GM19239 (cell line): ENCODE measurements at places on chromosomes 2 and 18.
A peak's percentile ranks its signal among the peaks of the same experiment; 100 is the strongest.

- no peak for DNase-seq
These were observed 45.6 kb upstream of the NRP2 start for GRCh38 chr2:205636549-205637319.

- DNase-seq = no peak
These were observed 246.8 kb downstream of the RAD51AP2 start for GRCh38 chr2:17271416-17271815.

DNA sequence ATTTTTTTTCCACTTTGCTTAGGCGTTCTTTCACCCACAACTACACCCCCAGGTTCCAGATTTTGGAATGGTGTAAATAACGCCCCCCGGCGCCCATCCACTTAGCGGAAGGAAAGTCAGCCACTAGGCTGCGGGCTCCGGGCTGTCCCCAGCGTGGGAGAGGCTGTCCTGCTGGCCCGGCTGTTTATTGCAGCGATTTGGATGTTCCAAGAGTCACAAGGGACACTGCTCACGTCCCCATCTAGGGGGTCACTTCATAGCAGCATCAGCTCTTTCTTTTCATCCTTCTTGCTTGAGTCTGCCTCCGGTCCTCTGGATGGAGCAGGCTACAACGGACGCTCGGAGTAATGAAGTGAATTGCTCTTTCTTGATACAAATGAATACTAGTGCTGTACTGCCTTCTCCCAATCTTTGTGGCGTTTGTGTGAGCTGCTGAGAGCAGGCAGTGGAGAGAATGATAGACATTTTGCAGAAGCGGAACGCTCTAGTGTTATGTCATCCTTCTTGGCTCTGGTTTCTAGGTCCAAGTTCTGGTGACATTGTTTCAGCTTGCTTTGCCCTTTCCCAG is 50.7 kb upstream of the PAIP2B start:
- DNase-seq = no peak

DNA sequence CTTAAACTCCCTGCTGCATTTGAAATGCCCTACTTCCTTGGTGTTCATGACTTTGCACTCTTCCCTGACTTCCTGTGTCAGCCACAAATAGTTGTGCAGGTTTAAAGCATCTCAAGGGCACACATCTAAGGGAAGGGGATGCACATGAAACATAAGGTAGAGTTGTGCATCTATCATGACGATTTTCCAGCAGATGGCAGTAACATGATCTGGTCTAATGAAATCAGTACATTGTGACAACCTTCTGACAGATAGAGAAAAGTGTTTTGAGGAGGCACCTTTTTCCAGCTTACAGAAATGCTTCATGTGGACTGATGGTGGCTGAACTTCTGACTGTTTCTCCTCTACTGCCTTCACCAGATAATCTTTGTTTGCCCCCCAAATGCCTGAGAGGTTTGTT is 238.9 kb downstream of the XIRP2 start:
- DNase-seq = no peak

- DNase-seq = no peak
These were observed 53.7 kb downstream of the EDAR start for GRCh38 chr2:108935271-108935741.

- DNase-seq = no peak
These were observed 355.7 kb upstream of the RAB6C start for GRCh38 chr2:129623783-129624182.

- no peak for DNase-seq
These were observed 9.6 kb downstream of the PREPL start for GRCh38 chr2:44351676-44352075.

DNA sequence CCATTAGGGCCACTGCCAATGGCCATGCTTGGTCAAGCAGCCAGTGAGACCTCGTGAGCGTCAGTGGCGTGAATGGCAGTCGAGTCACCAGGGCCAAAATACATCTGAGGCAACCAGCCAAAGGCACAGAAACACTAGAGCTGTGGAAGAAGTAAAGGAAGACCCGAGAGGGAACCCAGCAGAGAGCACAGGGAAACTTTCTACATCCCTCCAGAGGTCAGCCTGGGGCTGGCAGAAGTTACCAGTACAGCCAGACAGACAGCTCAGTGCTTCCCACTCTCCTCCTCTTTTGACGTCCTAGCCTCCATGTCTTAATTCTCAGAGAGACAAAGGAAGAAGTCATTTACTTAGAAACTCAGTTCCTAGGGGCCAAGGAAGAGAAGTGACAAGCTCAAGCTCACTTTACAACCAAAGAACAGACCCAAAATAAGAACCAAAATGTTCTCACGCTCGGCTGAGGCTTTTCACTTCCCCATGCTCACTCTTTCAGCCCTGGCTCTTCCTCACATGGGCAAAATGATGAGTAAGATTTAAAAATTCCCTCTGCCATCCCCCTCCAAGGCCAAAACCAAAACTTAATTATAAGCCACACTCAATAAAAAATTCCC is 8.7 kb downstream of the CYRIA start:
- DNase-seq = peak; percentile 27

- no peak for DNase-seq
These were observed 47.5 kb upstream of the STAM2 start for GRCh38 chr2:152222975-152223637.

DNA sequence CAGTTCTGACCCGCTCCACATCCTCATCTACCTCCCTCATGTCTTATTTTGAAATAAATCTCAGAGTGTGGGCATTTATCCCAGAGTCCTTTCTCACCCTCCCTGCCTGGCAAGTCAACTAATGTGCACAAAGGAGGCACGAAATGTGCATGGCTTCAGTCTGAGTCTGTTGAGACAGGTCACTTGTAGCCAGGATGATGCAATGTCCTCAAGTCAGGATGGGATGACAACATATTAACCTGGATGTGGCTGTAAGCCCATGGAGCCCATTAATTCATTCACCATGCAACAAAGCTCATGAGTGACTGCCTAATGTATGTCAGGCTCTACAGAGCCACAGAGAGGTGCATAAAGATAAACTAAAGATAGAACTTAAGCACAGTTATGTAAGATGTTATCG is 34.5 kb downstream of the KCNG3 start:
- no peak for DNase-seq

GRCh38 chr2:159921752-159922404 is 123.9 kb upstream of the CD302 start:
- peak; percentile 39 for DNase-seq

DNA sequence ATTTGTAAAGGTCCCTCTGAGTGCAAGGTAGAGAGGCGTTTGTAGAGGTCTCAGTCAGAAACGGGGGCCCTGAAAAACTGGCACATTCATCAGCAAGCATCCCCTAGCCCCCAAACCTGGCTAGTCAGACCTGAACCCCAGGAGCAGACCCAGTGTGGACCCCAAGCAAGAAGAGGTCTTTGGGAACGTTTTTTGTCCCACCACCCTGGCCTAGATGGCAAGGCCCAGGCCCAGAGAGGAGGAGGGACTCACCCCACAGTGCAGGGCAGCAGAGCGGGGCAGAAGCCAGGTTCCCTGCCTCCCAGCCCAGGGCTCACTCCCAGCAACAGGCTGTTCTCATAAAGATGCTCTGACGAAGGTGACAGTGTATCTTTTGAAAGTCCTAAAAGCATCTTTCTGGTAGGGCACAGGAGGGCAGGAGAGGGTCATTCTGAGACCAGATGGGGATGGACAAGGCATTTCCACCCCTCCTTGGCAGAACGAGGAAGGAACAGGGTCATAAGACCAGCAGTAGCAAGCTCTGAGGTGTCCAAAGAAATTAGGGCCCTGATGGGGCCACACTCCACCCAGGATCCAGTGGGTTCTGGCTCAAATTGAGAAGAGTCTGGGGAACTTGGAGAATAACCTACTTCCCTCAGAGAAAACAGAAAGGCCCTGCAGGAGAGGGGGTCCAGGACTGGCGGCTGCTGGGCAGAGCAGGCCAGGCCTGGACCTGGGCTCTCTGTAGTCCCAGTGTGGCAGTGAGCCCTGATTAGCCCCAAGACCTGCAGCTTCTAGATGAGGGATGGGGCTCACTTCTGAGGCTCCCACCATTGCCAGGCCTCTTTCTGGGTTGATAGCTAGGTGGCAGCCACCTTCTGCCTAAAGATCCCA is 18.2 kb downstream of the ADRA2B start:
- DNase-seq = no peak

DNA sequence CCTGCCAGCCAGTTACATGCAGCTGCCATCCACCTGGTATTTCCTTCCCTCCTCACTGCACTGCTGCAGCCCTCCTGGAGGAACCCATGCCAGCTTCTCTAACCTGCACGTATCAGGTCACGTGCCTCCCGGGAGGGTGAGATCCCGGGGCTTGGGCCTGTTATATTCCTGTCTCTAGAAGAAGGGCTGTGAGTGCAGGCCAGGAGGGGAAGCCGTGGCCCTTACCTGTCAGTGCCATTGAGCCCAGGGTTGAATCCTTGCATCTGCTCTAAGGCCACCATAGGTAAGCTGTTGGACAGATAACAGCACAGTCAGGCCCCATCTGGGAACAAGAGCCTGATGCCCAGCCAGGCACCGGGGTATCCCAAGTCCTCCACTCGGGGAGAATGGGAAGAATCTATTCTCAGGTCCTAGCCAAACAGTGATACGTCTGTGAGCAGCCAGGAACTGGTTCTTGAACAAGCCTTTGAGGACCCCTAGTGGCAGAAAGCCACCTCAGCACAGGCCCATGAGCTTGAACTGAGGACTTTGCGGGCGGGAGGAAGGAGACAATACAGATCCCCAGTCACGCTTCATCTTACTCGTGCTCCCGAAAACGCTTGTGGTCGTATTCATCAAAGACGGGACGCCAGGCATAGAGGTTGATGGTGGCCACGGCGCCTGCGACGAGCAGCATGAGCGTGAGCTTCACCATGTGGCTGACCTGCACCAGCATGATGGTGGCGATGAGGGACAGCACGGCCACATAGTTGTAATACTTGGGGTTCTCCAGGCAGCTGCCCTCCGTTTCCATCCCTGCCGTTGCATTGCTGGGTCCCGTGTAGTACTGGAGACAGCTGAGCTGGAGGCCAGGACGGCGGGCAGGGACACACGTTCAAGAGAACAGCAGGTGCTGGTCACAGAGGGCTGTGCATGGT is 34.4 kb downstream of the CENPO start:
- DNase-seq = peak; percentile 93

GRCh38 chr2:173961346-173961705 is 3.8 kb downstream of the SP3 start:
- no peak for DNase-seq

DNA sequence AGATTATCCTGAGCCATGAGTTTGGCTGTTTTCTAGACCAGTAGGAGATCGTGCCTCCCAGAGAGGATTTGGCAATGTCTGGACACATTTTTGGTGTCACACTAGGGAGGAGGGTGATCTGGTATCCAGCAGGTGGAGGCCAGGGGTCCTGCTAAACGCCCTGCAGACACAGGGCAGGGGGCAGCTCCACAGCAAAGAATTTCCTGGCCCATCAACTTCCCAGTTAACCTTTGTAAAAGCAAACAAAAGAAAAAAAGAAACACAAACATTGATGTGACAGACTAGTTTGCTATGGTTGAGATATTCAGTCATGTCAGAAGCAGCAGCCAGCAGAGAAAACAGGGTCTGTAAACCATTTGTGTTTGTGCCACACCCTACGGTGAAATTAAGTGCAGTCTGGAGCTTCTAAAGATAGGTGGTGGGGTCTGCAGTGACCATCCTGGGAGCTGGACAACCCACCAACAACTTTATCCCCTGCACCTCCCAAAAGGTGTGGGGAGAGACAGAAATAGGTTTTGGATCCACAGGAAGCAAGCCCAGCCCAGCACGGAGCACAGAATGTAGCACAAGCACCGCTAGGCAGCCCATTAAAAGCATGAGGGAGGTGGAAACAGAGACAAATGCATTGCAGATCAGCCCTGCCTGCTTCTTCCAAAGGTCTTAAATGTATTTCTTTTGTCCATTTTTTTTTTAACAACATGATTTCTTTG is 232.5 kb downstream of the MYT1L start:
- DNase-seq = no peak

DNA sequence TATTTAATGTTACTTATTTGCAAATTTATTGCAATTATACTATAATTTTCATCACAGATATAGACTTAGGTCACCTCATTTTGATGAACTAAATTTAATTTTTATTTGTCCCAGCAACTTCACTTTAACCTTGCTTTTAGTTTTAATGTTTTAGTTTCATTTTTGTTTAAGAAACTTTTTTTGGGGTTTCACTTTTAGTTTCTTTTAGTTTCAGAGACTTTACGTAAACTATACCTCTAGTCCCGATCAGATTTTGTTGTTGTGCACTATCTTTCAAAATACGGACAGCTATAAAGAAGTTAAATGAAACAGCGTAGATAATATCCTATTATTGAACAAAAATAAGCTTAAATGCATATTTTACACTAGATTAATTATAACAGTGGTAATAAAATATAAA is 460.5 kb downstream of the ERBB4 start:
- DNase-seq = no peak

DNA sequence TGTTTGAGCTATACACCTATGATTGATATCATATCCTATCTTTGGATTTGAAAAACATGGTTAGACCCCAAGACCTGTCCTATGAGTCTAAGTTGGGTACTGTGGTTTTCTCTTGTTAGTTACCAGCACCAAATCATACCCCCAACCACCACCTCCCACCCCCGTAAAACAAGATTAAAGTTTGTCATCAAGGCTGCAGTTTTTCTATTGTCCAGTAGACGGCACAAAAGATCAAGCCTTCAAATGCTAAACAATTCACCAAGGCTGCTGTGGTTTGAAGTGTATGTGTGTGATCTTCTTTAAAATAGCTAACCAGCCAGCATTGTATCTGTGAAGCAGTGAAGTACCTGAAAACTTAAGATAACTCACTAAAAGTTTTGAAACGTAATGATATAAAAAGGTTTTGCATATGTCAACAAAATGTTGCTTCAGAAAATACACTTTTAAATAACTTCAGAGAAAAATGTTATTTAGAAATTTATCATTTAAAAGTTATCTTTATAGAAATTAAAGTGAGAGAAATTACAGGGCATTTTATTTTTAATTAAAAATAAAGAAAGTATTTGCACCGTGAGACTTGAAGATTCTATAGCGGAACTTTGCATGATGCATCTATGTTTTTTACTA is 5.8 kb upstream of the MEIS1 start:
- no peak for DNase-seq

DNA sequence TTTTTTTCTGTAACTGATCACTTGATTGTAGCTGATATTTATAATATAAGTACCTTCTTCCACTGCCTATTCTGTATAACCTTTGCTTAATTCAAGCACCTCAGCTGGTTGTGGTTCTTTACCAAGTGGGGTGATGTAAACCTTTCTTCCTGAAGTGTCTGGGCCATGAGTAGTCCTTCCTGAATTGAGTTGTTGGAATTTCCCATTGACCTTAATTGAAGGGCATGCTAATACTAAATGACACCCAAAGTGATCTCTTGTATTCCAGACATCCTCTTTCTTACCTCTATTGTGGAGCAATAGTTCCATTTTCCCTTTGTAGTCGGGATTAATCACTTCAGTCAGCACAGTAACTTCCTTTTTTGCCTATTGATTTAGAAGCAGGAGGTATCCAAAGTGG is 1496.8 kb upstream of the CELF4 start:
- DNase-seq = no peak

- no peak for DNase-seq
These were observed 172.3 kb downstream of the LNPK start for GRCh38 chr2:175829741-175830140.
